Uterus (tissue), 4 donors: ENCODE measurements at places on chromosomes 6 and 20.

- DNase-seq: no peak
Observed at GRCh38 chr20:62186887-62187866, 4.3 kb downstream of the MTG2 start.

- no peak for DNase-seq
Observed at GRCh38 chr6:105178636-105179035, 1.2 kb downstream of the POPDC3 start.

DNA sequence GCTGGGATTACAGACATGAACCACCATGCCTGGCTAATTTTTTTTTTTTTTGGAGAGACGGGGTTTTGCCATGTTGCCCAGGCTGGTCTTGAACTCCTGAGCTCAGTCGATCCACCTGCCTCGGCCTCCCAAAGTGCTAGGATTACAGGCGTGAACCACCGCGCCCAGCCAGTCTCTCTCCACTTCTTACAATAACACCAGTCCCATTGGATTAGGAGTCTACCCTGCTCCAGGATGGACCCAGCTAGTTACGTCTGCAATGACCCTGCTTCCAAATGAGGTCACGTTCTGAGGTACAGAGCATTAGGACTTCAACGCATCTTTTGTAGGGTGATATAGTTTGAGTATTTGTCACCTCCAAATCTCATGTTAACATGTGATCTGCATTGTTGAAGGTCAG lies 146.9 kb upstream of the MYLIP start:
- DNase-seq: no peak

GRCh38 chr6:67391955-67392354 lies 1243.1 kb upstream of the ADGRB3 start:
- DNase-seq: no peak

DNA sequence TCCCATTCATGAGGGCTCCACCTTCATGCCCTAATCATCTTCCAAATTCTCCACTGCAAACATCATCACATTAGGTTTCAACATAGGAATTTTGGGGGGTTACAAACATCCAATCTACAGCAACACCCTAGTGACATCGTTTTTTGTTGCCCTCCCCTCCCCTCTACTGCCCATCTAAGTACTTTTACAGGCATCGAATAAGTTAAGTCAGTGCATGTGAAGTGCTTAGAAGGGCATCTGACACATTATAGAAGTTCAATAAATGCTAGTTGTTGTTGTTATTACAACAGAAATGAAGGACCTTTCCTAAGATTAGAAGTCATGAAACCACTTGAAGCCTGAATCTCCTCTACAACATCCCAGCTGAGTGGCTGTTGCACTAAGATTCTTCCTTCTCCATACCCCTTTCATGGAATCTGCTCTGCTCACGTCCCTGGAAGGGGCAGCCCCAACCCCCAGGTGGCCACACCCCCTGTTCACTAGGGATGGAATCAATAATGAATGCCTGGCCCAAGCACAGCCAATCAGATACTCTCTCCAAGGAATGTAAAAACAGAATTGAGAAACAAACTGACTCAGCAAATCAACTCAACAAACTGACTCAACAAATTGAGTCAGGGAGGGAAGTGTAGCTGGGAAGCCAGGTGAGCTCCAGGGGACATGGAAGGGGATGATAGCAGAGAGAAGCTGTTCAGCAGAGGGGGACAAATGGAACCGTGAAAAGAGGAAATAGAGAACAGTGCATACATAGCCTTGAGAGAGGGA lies 3.9 kb upstream of the LRP11 start:
- DNase-seq: no peak

DNA sequence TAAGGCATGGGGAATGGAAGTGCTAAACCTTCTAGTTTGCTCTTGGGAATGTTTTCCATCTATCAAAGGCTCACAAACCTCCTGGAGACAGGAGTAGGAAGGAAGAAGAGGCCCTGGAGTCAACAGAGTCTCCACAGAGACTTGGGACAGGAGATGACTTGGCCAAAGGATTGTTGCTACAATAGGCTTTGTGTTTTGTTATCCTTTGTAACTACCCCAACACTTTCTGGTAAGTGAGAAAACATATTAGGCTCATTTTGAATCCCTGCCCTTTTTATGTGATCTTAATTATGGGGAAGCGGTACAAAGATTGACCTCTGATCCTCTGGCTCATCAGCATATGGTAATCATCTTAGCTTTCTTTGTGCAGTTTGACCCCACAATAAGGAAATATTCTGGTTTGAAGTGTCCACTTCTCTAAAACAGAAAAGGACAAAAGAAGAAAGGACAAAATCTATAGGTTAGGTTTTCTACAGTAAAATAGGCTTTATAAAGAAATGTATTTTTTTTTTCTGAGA lies 24.1 kb upstream of the GTF3C6 start:
- DNase-seq: no peak

GRCh38 chr20:43492101-43492500 lies 15.4 kb upstream of the L3MBTL1 start:
- no peak for DNase-seq

DNA sequence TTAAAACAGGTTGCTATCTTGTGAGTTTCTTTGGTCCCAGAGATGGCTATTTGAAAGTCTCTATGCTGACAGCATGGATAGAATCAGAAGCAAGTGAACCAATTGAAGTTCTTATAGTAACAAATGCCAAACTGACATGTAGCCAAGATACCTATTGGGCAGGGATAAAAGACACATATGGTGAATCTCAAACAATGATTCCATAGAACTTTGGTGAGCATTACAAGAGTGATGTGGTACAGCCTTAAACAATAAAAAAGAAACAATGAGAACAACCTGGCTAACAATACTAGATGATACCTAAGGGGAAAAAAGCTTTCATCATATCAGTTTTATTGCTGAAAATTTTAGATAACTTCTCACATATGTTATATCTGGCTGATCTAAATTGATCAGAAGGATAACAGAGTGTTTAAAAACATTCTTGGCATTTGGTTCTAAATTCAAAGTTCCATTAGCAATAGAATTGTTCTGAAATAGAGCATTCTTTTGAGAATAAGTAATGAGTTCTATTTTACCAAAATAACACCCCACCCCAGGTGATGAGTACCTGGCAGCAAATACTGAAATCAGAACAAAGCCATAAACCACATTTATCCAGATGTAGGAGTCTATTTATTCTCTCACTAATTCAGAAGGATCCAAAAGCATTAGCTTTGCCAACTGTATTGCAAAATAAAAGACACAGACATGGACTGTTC lies 5.8 kb upstream of the HMGCLL1 start:
- DNase-seq: no peak

DNA sequence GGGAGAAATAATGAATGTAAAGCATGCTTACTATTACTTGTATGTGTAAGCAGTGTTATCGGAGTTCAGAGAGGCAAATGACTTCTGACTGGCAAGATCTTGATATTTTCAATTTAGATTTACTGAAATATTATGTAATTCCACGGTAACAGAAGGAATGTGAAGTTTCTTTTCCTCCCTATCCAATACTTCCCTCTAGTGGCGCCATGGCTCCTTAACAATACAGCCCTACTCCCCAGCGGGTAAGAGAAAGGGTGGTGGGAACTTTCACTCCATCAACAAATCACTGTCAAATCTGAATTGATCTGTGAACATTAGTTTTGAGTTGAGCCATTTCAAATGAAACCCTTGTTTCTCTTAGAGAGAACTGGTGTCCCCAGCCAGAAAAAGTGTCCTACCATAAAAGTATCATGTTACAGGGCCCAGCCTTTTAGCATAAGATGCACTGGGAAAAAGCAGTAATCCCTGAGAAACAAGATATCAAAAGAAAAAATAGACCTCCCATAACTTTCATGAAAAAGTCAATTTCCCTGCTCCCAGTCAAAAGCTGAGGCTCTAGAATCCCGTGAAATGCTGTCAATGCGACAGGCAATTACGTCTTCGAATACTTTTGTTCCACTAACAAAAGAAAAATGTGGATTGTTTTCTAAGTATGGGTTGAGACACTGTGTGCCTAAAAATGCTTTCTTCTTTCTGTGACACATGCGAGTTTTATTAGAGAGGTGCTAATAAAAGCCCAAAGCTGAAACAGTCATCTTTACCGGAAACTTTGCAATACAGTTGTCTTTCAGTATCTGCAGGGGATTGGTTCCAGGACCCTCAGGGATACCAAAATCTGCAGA lies 12.9 kb downstream of the COX7A2 start:
- peak; percentile 25 for DNase-seq

- no peak for DNase-seq
Observed at GRCh38 chr6:97440590-97441176, 157.7 kb upstream of the MMS22L start.

DNA sequence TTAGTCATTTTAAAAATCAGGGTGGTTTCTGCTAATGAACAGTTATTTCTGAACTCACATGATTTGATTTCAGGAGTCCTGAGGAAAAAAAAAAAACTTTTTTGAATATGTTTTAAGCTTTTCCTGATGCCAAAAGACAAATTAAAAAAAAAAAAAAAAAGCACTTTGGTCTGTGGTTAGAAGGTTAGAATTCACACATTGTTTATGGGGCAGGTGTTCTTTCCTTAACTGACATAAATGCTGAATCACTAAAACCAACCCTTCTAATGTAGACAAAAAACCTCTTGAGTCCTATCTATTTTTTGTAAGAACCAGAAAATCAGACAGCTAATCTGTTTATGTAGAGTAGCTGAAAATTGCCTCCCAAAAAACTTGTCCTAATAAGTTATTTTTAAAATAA lies 20.4 kb downstream of the THEMIS start:
- no peak for DNase-seq

DNA sequence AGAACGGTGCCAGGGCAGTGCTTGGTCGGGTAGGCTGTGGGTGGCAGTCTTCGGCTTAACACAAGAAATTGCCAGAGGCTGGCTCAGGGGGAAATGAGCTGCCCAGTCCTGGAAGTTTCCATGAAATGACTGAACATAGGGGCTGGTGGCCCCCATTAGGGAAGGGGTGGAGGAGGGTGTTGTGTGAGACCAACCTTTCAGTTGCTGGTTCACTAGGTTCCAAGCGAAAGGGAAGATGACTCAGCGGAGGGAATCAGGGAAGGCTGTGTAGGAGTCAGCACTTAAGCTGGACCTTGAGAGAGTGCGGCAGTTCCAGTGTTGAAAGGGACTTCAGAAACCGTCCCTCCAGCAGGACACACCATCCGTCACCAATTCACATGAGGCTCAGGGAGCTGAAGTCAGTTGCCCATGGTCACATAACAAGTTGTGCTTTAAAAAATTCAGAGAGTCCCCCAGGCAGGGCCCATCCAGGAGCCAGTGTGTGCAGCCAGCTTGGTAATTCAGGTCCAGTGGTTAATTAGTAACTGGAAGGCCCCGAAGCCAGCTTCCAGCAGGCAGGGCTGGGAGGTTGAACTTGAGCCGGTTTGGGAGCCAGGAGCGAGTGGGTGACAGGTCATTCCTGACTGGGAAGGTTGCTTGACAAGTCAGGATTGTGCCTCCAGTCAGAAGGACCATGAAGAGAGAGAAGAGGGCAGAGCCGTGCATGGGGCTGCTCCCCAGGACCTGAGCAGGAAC lies at the start of gene SGK2:
SGK2 (plus strand) TSS at position 616 of the 735 bp plus-strand sequence. CDS start 7,469 bp downstream, outside the sequence.
- no peak for DNase-seq

GRCh38 chr6:2181567-2181966 lies 63.8 kb downstream of the GMDS start:
- DNase-seq: no peak

- peak; percentile 44 for DNase-seq
Observed at GRCh38 chr20:18743665-18744440, 69.7 kb upstream of the SCP2D1 start.

- no peak for DNase-seq
Observed at GRCh38 chr6:99119109-99120031, 171.6 kb upstream of the FBXL4 start.

DNA sequence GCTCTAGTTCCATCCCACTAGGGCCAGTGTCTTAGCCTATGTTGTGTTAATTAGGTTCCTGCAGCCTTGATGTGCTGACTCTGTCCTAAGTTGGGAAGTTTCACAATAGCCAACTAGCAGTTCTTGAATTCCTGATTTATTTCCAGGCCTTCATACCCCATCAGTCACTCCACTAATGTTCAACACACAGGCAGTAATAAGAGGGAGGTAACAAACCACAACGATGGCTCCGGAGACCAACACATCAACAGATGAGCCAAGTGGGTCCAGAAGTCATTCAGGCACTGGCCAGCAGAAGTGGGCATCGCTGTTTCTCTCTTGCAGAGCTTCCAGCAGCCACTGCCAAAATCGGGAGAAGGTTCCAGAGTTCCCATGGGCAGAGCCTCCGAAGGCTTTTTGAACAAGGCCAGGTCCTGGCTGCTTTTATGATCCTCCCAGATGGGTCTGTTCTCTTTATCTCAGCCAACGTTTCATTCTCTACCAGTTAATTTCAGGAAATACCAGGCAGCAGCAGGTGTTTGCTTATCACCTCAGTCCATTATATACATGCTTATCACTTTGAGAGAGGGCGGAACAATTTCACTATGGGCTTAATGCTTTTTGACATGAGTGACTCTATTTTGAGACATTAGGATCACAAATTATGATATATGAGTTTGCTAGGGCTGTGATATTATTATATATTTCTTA lies 48.5 kb upstream of the NOP56 start:
- DNase-seq: no peak

GRCh38 chr6:36289281-36289878 lies 19.5 kb downstream of the PNPLA1 start:
- DNase-seq: no peak

DNA sequence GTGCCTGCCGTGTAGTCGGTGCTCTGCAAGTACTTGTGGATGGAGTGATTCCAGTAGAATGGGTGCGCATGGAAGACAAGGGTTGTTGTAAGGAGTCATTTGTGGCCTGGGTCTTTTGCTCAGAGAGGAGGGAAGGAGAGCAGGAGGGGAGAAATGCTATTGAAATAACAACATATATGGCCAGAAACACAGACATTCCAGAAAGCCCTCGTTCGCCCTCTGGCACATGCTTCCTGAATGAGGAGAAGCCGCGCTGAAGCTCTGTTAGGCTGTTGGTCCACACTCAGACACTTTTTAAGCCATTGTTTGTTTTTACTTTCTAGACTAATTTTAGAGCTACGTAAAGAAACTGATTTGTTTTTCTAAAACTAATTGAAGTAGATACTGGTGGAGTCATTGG lies 107.4 kb downstream of the RPP40 start:
- no peak for DNase-seq

- no peak for DNase-seq
Observed at GRCh38 chr6:117501722-117502121, 19.2 kb downstream of the DCBLD1 start.

DNA sequence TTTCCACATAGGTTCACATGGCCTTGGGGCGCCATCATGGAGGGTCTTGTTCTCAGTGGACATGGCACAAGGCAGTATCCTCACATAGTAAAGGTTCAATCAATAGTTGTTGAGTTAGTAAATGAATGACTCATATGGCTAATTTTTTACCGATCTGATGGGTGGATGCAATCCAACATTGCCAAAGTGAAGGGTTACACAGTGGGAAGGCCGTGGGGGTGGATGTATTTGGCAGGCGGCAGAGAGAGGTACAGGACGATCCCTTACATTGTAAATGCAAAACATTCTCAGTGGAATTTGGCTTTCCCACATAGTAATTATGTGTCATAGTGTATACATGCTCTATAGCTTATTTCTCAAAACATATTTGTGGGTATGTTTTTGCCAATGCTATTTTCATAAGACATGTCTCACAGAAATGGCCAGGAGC lies 21.0 kb upstream of the PDE7B start:
- no peak for DNase-seq

- DNase-seq: peak; percentile 34
Observed at GRCh38 chr20:59748619-59749191, 144.4 kb downstream of the PHACTR3 start.
